ENCODE measurements at places on chromosomes 1 and 21.

DNA sequence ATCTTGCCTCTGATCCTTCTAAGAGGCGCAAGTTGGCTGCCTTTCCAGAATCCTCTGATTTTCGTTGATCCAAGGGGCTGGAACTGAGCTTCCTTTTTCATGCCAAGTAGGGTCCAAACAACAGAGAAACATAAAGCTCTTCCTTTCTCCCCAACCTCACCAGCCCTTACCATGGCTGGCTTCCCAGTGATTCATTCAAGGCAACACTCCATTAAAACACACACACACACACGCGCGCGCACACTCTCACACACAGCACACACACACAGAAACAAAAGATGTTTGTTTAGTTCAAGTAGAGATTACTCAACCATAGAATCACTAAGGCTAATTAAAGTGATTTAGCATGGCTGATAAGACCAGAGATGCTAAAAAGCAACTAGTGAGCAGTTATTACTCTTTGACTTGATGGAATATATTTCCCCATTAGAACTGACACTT lies 13.0 kb upstream of the GUCA2A start:
- DNase-seq = peak; percentile 32

DNA sequence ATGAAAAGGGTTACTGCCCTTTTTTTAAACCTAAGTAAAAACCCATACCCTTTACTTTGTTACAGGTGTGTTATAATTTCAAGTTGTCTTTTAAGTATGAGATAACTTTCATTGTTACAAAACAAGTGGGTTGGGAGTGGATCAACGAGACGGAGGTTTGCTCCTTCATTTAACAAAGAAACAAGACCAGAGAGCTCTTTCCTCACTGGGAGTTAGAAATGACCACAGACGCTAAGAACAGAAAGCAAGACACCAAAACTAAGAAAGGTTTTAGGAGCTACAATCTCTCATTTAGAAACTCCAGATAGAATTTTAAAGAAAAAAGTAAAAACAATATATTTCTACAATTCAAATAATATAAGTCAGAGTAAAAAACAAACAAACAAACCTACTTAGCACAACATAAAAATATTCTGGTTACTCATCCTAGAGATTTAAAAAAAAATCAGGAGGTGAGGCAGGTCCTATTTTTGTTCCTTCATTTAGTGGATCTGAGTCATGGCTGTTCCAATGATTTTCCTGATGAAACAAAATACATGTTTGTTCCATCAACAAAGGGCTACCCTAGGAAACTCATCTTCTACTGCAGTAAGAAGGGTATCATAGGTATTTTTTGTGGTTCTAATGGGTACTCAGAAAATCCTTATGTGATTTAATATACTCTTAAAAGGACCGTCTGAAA lies 33.0 kb downstream of the APP start:
- DNase-seq = no peak

- DNase-seq = no peak
These were observed 682.2 kb upstream of the ADGRL2 start for GRCh38 chr1:81118550-81118949.

DNA sequence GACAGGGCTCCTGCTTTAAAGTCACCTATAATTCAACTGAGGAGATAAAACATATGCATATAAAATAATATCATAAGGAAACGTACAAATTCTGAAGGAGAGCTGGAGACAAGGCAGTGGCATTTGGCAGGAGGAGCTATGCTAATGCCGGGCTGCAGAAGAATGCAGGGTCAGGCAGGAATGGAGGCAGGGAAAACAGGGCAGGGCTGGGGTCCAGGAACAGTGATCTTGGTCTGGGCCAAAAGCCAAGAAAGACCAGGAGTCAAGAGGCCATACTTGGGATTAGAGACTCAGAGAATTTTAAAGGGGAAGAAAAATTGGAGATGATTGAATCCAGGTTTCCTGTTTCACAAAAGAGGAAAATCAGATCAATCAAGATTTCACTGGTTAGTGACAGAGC lies 20.0 kb upstream of the BRDT start:
- no peak for DNase-seq

DNA sequence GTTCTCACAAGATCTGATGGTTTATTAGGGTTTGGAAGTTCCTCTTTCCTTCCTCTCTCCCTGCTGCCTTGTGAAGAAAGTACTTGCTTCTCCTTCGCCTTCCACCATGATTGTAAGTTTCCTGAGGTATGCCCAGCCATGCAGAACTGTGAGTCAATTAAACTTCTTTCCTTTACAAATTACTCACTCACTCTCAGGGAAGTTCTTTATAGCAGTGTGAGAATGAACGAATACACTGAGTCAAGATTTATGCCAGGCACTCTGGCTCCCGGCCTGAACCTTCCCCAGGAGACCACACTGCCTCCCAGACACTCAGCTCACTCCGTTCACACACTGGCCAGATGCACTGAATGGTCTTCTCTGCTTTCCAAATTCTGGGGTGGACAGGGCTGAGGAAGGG lies 308.3 kb upstream of the AJAP1 start:
- no peak for DNase-seq
